ENCODE measurements at places on chromosomes 2 and 18.

DNA sequence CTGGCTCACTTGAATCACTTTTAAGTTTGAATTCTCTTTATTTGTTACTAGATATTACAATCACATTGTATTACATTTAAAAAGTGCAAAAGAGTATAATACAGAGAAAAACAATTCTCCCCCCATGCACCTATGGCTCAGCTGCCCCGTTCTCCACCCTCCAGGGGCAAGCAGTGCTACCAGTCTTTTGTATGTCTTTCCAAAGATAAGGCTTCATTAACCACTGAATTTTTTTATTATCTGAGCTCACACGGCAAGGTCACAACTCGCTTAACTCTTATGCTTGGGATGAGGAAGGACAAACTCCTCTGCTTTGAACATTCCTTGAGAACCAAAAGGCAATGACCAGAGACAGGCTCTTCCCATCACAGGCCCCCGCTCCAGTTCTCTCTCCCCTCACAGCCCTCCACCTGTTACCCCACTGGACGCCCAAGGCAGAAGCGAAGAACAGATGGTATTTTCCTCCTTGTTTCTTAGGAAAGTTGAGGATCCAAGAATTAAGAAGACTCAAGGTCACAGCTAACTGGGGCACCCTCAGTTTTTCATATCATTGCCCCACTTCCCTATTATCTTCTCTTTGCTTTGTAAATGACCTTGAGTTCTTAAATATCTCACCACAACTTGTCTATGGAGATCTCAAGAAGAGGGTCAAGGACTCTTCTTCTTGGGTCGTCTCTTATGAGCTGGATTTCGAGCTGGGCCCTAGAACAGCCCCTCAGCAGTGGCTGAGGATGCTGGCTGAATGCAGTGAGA, 30.1 kb downstream of the SH2D6 start:
- DNase-seq, result no peak

- no peak for DNase-seq
These were observed 14.5 kb upstream of the TTR start for GRCh38 chr18:31577195-31577594.

DNA sequence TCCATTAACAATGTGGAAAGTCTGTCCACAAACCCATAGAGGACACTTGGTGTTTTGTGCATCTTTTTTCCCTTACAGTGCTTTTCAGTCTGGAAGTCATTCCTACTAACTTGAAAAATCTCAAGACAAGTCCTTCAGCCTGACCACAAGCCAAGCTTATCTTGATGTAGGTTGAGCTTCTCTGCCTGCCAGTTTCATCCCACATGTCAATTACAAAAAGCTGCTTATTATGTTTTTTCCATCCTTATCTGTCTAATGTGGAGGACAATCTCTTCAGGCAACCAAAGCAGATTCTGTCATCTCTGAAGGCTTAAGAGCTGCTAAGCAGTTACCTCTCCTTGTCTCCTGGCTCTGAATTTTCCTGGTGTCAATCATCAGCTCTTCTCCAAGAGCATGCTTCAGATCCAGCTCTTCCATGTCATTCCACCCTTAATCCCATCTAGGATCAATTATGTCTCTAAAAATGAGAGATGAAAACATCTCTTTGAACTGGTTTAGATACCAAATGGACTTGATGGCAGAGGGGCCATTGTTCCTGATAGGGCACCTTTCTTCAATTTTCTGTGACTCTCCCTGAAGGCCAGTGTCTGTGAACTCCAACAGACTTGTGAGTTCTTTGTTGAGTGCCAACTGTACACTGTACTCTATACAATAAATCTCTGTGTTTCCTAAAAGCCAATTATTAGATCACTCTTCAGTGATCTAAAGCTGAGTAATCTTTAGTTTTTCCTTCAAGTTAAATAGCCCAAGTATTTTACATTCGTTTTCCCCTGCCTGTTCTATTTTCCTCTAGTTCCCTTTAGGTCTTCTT, 208.6 kb downstream of the RBM43 start:
- no peak for DNase-seq

DNA sequence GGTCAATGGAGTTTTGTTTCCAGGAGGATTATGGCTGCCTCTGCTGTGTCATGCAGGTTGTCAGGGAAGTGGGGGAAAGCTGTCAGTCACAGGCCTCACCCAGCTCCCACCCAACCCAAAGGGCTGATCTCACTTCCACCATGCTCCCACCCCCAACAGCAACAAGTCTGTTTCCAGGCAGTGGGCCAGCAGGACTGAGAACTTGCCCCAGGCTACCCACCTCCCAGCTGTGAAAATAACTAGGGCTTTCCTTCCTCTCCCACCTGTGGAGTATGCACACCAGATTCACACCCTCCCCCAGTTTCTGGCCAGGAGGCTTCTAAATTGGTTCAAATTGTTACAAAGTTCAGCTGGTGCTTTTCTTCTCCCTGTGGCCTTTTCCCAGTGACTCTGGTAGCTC, 95.6 kb upstream of the ACVR1 start:
- no peak for DNase-seq

- DNase-seq, result no peak
These were observed 3.3 kb upstream of the TCF7L1 start for GRCh38 chr2:85129861-85130260.

DNA sequence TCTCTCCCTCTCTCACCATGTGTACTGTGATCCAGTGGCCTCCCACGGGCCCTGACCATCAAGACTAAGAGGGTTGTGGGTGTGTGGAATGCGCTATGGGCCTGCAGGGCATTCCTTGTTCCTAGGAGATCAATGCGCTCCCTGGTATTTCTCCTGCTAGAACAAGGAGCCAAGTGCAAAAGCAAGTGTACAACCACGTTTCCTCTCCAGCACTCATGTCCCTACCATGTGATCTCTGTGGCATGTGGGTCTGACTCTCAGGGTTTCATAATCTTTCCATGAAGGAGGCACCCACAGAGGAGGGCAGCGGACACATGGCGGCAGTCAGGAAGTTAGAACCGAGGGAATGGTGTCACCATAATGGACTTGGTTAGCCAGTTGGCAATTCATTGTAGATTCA, 91.4 kb downstream of the MAPK4 start:
- no peak for DNase-seq

DNA sequence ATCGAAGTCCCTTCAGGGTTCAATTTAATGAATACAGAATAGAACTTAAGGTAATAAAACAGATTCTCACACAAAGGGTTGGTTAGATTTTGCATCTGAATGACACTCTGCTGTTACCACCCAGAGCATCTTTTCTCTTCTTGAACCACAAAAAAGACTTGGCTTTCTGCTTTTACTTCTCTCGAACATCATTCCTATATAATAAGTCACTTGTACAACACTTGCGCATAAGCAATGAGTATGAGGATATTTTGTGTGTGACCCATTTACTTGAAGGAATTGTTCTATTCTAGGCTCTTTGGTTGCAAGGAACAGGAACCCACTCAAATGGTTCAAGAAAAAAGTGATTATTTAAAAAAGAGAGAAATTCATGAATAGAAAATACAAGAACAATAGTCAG, 126.2 kb downstream of the NUP35 start:
- DNase-seq, result no peak

- DNase-seq, result no peak
These were observed 115.3 kb downstream of the DOCK10 start for GRCh38 chr2:224927011-224927410.

DNA sequence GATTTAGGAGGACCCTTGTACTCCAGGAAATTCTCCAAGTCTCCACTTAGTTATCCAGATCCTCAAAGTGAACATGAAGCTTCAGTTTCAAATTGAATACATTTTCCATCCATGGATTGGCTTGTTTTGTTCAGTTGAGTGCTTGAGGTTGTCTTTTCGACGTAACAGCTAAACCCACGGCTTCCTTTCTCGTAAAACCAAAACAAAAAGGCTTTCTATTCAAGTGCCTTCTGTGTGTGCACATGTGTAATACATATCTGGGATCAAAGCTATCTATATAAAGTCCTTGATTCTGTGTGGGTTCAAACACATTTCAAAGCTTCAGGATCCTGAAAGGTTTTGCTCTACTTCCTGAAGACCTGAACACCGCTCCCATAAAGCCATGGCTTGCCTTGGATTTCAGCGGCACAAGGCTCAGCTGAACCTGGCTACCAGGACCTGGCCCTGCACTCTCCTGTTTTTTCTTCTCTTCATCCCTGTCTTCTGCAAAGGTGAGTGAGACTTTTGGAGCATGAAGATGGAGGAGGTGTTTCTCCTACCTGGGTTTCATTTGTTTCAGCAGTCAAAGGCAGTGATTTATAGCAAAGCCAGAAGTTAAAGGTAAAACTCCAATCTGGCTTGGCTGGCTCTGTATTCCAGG, at the start of gene CTLA4:
Gene CTLA4 (plus strand): TSS at position 211 of the 640 bp plus-strand sequence. CDS start 172 bp downstream, at position 383.
- DNase-seq, result no peak

- DNase-seq, result no peak
These were observed 199.9 kb downstream of the HDAC4 start for GRCh38 chr2:239200646-239201530.

- DNase-seq, result no peak
These were observed 211.6 kb downstream of the ZNF521 start for GRCh38 chr18:25140124-25140961.

DNA sequence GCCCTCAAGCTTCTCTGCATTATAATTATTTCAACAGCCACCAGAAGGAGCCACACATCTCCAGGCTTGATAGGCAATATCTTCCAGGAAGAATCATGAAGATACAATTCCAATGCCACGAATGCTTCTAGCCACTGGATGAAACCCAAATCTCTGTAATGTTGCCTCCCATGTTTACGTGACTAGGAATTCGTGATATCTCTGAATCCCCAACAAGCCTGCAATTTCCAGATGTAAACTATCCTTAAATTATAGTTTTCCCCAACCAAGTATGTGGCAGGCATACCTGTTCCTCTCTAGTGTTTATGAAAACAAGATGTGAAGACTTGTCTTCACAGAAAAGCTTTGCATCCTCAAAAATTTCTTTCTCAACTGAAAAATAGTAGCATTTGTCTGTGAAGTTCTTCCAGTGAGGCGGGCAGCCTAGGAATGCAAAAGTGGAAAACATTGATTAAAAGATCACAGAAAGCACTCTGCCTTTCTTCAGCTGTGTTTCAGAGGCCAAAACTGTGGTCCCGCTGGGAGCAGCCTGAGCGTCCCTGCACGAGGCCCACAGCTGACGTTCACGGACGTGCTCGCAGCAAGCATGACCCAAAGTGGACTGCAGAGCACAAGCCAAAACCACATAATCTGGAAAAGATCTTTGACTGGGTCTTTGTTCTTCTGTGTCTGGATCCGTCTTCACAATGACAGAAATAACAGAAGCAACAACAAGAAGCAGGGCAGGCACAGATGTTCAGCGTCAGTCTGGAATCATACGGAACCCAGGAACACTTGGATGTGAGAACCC, 65.1 kb upstream of the THOC1 start:
- peak; percentile 72 for DNase-seq

- no peak for DNase-seq
These were observed 950.1 kb downstream of the TRIB2 start for GRCh38 chr2:13666582-13667414.

GRCh38 chr2:161206471-161207032, 46.3 kb downstream of the TANK start:
- DNase-seq, result no peak

DNA sequence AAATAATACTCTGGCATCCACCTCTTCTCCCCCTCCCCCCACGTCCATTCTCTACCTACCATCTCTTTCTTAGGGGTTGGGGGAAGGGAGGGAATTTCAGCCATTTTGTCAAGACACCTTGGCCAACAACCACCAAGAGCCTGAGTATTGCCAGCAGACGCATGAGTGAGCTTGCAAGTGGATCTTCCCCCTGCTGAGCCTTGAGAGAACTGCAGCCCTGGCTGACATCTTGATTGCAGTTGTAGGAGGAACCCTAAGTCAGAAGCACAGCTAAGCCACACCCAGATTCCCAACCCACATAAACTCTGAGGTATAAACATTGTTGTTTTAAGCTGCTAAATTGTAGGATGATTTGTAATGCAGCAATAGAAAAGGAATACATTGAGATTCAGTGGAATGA, 165.6 kb downstream of the TMEFF2 start:
- no peak for DNase-seq

- no peak for DNase-seq
These were observed 26.0 kb upstream of the IL37 start for GRCh38 chr2:112884869-112885505.

GRCh38 chr2:195912079-195912478, 156.6 kb downstream of the DNAH7 start:
- no peak for DNase-seq

DNA sequence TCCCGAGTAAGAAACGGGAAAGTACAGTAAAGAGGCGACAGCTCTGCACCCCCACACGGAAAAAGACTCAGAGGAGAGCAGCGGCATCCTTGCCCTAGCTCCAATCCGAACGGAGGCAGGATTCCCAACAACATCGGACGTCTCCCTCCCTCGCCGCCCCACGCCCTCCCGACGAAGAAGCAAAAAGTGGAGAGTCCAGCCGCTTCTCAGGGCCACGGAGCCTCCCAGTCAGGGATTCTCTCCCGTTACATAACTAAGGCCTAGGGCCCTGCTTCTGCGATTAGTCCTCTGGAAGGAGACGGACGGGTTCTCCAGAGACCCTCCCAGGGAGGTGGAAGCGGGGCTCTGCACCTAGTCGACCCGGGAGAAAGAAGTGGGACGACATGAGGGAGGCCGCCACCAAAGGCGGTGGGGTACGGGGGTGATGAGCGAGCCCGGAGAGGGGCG, 587 bp downstream of the SUMO1 start:
- DNase-seq, result no peak

DNA sequence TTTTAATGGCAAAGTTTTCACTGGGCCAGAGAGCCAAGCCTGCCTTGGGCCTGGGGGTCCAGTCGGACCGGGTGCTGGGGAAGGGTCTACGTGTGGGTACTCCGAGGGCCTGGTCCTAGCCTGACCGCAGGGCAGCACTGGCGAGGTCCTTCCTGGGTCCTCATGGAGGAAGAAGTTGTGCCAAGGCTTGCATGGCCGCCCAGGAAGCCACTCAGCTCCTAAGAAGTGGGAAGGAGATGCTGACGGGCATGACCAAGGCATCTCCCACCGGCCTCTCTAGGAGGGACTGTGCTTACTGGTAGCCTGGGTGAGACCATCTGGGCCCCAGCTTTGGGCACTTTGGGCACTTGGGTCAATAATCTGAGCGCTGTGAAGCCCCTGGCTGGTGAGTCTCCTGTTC, 22.6 kb downstream of the CIB4 start:
- peak; percentile 31 for DNase-seq

DNA sequence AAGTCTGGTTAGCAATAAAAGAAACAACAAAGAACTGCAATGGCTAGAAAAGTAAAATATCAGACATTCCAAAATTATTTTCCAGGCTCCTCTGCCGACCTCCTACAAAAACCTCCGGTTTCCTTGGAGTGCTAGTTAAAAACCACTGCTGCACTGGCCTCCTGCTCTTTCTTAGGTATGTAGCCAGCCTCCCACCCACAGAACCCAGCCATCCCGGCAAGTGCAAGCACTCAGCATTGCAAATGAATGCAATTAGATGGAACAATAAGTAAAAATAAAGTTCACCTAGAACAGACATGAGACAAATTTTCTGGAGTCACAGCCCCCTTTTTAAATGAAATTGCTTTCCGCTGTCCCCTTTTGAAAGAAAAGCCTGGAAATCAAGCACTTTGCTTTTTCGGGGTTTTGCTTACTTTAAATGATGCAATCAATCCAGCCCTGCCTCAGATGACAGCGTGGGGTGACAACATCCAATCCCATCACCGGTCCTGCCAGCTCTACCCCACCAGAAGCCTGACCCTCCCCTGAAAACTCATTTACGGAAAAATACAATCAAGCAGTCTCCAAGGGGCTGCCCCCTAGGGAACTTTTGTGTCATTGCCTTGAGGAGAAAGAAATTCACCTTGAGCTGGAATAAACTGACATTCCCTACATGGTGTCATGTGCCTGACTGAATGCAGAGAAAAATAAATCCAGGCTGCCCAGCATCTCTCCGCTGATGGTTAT, 199.8 kb downstream of the EPHA4 start:
- no peak for DNase-seq

- DNase-seq, result no peak
These were observed 9.1 kb upstream of the ZNF804A start for GRCh38 chr2:184589261-184589660.

GRCh38 chr2:38778687-38779082, 675 bp downstream of the GEMIN6 start:
- DNase-seq, result no peak
